Astrocyte of the spinal cord (primary cell): ENCODE measurements at places on chromosomes 7 and 10.

DNA sequence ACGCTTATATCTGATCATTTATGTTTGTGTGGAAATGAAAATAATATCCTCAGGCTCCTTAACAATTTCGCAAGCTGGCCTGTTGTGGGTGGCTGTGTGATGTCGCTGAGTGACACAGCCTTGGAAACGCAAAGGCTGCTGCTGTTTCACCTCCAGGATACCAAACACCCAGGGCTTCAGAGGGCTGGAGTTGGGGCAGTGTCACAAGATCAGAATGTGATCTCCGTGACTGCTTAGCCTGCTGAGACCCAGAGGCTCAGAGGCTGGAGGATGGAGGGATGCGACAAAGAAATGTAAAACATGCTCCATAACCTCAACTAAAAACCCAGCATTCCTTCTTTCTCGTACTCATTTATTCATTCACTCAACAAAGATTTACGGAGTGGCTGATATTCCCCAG is 37.2 kb upstream of the BMPER start:
- DNase-seq, result no peak

DNA sequence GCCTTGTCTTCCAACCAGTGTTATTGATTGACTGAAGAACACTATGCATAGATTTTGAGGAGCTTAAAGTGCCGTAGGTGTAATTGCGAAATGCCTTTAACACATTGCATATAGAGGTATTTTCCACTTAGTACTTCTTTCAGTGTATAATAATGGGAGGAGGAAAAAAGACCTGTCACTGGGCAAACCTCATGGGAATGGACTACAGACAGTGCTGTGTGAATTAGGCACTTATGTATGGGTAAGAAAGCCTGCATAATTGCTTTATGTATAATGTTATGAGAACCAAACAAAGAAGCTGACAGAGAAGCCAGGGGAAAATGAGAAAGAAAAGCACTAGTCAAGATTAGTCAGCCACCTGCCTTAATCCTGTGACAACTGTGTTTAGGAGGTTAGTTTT is 12.4 kb upstream of the SCRN1 start:
- no peak for DNase-seq

DNA sequence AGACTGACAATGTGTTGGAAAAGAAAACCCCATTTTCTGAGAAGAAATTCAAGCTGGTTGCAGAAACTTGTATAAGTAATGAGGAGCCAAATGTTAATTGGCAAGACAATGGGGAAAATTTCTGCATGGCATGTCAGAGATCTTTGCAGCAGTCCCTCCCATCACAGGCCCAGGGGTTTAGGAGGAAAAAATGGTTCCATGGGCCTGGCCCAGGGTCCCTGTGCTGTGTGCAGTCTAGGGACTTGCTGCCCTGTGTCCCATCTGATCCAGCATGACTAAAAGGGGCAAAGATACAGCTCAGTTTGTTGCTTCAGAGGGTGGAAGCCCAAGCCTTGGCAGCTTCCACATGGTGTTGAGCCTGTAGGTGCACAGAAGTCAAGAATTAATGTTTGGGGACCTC is 440.3 kb upstream of the TPK1 start:
- DNase-seq, result no peak

GRCh38 chr10:71921324-71922027 is 42.7 kb upstream of the CHST3 start:
- DNase-seq, result no peak

DNA sequence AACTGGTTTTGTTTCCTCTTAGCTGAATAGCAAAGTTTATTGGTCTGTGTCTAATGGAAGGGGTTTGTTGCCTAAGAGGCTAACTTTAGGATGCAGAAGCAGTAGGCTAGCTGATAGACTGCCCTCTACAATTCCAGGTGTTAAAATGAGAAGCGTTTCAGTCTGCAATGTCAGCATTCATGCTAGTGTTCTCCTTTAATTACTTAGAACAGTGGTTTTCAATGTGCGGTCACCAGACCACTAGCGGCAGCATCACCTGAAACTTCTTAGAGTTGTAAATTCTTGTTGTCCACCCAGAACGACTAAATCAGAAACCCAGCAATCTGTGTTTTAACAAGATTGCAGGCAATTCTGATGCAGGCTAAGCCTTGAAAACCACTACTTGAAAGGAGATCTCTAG is 392.9 kb downstream of the IPMK start:
- DNase-seq, result no peak

DNA sequence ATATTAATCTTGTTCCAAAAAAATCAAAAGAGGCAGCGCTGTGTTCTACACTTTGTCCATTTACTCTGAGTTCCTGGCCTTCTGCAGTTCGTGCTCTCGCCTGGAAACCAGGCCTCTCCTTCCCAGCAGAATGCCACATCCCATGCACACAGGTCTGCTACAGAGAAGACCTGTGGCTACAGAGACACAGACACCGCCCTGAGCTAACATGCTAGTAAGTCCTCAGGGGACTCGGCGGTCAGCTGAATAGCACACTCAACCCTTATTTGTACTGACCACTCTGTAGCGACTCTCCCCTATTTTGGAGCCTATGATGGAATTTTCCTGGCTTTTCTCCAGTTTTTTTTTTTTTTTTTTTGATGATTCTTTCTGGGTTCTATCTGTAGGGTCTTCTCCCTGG is 12.8 kb downstream of the CREB3L2 start:
- DNase-seq, result no peak

GRCh38 chr7:87934699-87935383 is 790 bp downstream of the ADAM22 start:
- peak; percentile 9 for DNase-seq

- DNase-seq, result no peak
Measured at GRCh38 chr7:70344726-70345125, 746.5 kb downstream of the AUTS2 start.

- DNase-seq, result no peak
Measured at GRCh38 chr7:34245246-34245645, 339.9 kb downstream of the BMPER start.

DNA sequence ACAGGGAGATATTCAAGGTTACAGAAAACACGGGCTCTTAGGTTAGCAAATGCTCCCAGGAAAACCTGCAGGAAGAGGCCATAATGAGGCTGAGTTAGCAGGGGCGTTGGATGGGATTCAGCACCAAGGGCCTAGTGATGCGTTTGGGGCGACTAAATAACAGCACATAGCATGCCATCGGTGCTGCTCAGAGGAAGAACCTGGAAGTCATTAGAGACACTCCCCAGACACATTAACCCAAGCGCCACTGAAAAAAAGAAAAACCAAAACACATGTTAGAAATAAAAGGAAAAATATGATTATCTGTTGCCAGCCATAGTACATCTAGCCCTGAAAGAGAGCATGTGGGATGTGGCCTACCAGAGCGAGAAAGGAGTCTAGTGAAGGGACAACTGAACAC is 28.8 kb upstream of the OPALIN start:
- no peak for DNase-seq

- DNase-seq, result no peak
Measured at GRCh38 chr10:132638130-132638515, 100.5 kb downstream of the INPP5A start.

- DNase-seq, result no peak
Measured at GRCh38 chr7:136150311-136150710, 173.2 kb upstream of the MTPN start.

DNA sequence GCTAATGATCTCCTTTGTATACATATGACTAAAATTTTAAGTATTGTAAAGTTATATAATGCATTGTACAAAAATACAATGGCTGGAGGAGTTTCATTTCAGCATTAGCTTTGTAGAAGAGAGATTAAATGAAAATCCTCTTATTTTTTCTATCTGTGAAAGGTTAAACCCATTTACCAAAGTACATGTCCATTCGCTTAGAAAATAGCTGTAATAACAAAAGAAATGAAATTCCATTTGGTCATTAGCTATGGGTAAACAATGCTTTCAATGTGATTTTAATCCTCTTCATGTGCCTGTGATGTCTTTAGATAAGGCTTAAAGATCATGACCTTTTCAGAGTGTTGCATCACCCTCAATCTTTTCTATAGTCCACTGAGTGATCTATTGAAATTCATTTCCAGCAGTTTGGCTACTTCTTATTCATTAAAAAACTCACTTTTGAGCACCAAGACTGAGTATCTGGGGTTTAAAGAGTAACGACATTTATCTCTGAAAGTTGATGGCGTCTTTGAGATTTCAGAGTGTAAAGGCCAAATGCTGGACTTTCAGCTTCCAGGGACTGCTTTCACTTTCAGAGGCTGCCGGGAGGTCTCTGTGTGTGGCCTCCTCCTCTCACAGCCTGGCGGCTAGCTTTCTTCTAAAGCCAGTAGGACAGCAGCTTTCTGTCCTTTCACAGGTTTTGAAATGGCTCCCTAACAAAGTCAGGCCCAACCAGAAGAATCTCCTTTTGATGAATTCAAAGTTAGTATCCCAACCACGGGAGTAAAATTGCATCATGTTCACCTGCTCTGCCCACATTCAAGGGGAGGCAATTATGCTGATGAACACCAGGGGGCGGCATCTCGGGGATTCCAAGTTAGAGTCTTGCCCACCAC is 701.4 kb upstream of the COBL start:
- DNase-seq, result peak; percentile 1

DNA sequence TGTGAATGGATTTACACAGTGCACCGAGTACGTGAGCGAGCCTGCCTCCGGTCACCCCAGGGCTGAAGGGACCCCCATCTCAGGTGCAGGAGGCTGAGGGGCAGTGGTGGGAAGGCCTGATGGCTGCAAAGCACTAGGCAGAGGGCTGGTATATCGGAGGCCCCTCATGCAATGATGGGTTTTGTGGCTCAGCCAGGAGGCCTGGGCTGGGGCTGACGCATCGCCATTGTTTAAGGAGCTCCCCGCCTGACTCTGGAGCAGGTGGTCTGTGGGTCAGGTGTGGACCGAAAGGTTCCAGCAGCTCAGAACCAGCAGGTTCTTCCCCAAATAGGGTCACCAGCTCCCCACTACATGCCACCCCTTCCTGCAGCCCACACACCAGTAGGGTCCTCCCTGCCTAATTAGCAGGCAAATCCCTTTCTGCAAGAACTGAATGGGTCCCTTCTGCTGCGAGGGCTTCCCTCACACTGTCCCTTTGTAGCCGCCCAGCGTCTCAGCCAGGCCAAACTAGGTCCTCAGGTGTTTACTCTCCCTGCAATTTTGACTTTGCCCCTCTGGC is 33.0 kb downstream of the OAT start:
- DNase-seq, result no peak

- no peak for DNase-seq
Measured at GRCh38 chr7:65800890-65801341, 72.0 kb upstream of the VKORC1L1 start.

GRCh38 chr10:1211844-1212570 is 155.8 kb downstream of the WDR37 start:
- DNase-seq, result no peak

DNA sequence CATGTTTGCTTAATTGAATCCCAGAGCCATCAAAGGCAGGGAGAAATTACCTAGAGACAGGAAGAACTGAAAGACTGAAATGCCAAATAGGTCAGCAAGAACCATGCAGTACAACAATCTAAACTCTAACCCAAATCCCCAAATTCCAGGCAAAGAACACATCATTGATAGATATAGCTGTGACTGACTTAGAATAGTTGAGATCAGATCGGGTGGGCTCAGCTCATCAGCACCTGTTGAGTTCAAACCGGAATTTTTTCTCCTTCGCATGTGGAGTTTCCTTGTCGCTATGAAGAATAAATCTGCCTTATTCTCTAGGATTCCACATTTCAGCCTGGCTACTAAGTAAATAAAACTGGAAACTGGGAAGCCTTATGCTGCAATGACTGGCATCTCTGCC is 1.4 kb downstream of the ANKMY2 start:
- DNase-seq, result no peak

GRCh38 chr7:5463031-5463430 is 39.4 kb upstream of the TNRC18 start:
- DNase-seq, result no peak

- DNase-seq, result no peak
Measured at GRCh38 chr7:151798851-151799448, 78.0 kb downstream of the PRKAG2 start.

DNA sequence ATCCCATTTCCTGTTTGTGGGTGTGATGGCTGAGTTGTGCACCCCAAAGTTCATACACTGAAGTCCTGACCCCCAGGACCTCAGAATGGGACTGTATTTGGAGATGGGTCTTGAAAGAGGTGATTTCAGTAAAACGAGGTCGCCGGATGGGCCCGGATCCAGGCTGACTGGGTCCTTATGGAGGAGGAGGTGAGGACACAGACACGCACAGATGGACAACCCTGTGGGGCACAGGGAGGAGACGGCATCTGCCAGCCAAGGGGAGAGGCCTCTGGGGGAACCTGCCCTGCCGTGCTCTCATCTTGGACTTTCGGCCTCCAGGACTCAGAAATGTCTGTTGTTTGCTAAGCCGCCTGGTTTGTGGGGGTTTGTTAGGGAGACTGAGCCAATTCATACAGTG is 61.1 kb downstream of the PTPRN2 start:
- no peak for DNase-seq

GRCh38 chr7:134254311-134254710 is 62.4 kb downstream of the SLC35B4 start:
- DNase-seq, result peak; percentile 2

- peak; percentile 51 for DNase-seq
Measured at GRCh38 chr10:69851306-69851705, 49.6 kb downstream of the COL13A1 start.

- peak; percentile 94 for DNase-seq
Measured at GRCh38 chr7:7099584-7100014, 82.7 kb upstream of the C1GALT1 start.

- no peak for DNase-seq
Measured at GRCh38 chr7:110084181-110084807, 1006.6 kb upstream of the LRRN3 start.

GRCh38 chr10:90394311-90394710 is 463.5 kb downstream of the HTR7 start:
- no peak for DNase-seq

DNA sequence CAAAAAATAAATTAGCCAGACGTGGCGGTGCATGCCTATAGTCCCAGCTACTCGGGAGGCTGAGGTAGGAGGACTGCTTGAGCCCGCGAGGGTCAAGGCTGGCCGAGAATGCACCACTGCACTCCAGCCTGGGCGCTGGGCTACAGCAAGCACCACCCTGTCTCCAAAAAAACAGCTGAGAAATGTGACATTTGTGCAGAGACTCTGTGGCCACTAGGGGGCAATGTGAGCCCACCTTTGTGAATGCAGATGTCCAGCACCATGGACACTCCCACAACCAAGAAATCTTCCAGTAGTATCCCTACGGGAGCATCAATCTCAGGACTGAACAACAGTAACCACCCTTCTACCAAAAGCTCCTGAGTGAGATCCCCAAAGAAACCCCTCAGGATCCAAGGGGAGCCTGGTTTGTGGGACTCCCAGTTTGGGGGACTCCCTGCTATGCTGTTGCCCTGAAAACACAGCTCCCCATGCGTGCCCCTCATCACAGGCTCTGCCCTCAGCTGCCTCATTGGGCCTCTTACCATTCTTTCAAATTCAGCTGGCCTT is 6.2 kb upstream of the AHCYL2 start:
- peak; percentile 76 for DNase-seq

DNA sequence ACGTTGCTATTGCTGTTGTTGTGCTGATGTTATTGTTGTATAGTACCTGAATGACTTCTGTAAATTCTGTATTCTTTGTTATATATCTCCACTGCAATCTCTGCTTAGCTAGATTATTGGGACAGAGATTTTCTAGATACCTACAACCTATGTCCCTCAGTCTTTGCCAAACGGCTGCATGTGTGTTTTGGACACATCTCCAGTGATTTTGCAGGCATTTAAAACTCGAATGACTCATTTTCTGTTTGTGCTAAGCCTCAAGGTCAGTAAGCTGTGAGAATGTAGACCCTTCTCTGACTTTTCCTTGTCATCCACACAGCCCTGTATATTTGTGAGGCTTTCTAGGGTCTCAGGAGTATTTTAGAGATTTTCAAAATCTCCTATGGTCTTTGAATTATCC is 410.7 kb downstream of the POM121L12 start:
- DNase-seq, result no peak

GRCh38 chr10:11473128-11473760 is 138.2 kb downstream of the USP6NL start:
- no peak for DNase-seq
